ENCODE measurements at places on chromosomes 4 and X.

DNA sequence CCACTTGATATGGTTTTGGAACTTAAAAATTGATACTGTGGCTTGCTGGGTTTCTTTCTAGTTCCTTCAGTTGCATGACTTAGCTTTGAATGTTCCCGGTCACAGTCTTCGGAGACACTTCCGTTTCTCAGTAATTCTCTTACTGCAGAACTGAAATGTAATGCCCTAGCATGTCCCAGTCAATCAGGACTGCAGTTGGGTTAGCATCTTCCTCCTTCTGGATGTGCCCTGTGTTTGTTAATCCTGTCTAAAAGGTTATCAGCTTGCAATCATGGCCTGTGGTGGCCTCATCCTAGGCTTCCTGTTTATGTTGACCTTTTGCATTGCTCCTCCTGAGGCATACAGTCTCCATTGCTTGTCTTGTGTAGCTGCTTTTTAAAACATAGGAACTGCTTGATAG, 275.9 kb downstream of the ARHGAP10 start:
- H3K4me1 ChIP-seq = peaks cover 22% of the 10 kb centered on the region
- DNase-seq = no peak
- no peaks in the 10 kb centered on the region for H3K27me3 ChIP-seq
- no peak overlapping the region for H3K4me3 ChIP-seq
- H3K36me3 ChIP-seq = peaks cover 27% of the 10 kb centered on the region

DNA sequence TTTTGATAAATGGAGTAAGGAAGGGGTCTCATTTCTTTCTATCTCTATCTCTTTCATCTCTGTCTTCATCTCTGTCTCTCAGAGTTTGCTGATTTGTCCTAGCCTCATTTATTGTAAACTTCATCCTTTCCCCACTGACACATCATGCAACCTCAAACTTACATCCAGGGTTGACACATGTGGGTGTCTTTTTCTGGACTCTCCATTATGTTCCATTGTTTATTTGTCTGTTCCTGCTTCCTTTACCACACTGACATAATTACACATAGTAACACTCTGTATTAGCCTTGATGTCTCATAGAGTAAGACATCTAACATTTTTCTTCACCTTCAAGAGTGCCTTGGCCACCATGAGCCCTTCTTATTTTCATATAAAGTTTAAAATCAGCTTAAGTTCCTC, 8.1 kb upstream of the SRD5A3 start:
- H3K27ac ChIP-seq = no peak overlapping the region
- peaks cover 3% of the 10 kb centered on the region for H3K27me3 ChIP-seq
- DNase-seq = no peak
- no peak overlapping the region for H3K4me3 ChIP-seq
- peaks cover 7% of the 10 kb centered on the region for H3K4me1 ChIP-seq

DNA sequence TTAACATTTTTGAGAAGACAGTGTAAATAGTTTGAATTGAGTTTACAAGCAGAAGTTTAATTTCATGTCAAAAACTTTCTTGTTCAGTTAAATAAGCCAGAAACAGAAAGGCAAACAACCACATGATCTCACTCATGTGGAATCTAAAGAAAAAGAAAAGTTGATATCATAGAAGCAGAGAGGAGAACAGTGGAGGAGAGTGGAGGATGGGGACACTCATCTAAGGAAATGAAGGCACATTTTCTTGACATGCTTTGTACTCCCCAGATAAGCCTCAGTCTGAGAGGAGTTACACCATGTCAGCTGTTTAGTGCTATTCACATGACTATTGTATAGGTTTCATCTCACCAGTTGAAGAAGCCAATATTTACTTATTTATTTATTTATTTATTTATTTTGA, 13.5 kb downstream of the SNCA start:
- H3K27ac ChIP-seq = no peak overlapping the region
- H3K36me3 ChIP-seq = peaks cover 41% of the 10 kb centered on the region
- H3K27me3 ChIP-seq = no peaks in the 10 kb centered on the region
- DNase-seq = no peak
- peaks cover 9% of the 10 kb centered on the region for H3K4me1 ChIP-seq

GRCh38 chr4:72577211-72577610, 8.2 kb upstream of the ADAMTS3 start:
- DNase-seq = no peak
- no peaks in the 10 kb centered on the region for H3K27me3 ChIP-seq
- no peak overlapping the region for H3K27ac ChIP-seq
- H3K4me1 ChIP-seq = peaks cover 4% of the 10 kb centered on the region
- no peak overlapping the region for H3K4me3 ChIP-seq
- H3K36me3 ChIP-seq = no peaks in the 10 kb centered on the region

GRCh38 chrX:118496763-118497079, 1.1 kb downstream of the DOCK11 start:
- H3K4me3 ChIP-seq = peak overlapping the region; percentile 90
- peaks cover 32% of the 10 kb centered on the region for H3K4me1 ChIP-seq
- H3K36me3 ChIP-seq = no peaks in the 10 kb centered on the region
- DNase-seq = peak; percentile 7
- H3K27me3 ChIP-seq = no peaks in the 10 kb centered on the region
- peak overlapping the region; percentile 59 for H3K27ac ChIP-seq

- no peak overlapping the region for H3K4me3 ChIP-seq
- H3K27me3 ChIP-seq = no peaks in the 10 kb centered on the region
- H3K36me3 ChIP-seq = no peaks in the 10 kb centered on the region
- no peak overlapping the region for H3K27ac ChIP-seq
Observed at GRCh38 chr4:61273233-61273632, 73.1 kb downstream of the ADGRL3 start.

DNA sequence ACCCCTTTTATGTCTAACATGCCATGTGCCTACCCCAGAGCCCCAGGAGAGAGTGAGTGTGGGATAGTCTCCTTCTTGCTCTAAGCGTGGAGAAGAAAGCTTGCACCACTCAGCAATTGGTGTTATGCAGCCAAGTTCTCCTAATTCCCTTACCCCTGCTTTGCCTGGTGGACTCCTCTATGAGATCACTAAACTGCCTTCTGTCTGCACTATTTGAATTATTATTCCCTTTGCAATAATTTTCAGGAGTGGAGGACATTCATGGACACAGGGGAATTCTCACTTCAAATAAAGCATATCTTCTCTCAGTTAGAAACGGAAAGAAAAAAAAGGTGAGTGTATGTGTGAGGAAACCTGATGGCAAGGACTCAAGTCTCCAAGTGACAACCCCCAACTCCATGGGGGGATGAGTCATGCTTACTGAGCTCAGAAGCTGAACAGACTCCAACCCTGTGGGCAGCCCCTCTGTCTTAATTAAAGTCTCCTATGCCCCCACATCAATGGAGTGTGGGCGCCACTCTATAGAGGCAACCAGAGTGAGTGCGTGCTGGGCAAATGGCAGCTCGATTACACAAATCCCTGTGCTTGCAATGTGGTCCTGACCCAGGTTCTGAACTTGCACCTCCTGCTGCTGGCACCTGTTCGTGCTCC, 381.9 kb downstream of the RAB28 start:
- no peak for DNase-seq
- H3K4me1 ChIP-seq = no peaks in the 10 kb centered on the region
- peaks cover under 1% of the 10 kb centered on the region for H3K36me3 ChIP-seq
- peaks cover 8% of the 10 kb centered on the region for H3K27me3 ChIP-seq

GRCh38 chr4:114399105-114399504, 199.5 kb upstream of the UGT8 start:
- no peaks in the 10 kb centered on the region for H3K36me3 ChIP-seq
- peaks cover 32% of the 10 kb centered on the region for H3K4me1 ChIP-seq
- DNase-seq = peak; percentile 25
- no peak overlapping the region for H3K4me3 ChIP-seq
- H3K27ac ChIP-seq = peak overlapping the region; percentile 98

Measured in nephron progenitor cell (in vitro differentiated cells).